ENCODE measurements at places on chromosomes 6 and 20. TPM values are rescaled to one million over a fixed set of nuclear protein-coding genes. Genes with fewer than 3 reads are reported as not detected.

DNA sequence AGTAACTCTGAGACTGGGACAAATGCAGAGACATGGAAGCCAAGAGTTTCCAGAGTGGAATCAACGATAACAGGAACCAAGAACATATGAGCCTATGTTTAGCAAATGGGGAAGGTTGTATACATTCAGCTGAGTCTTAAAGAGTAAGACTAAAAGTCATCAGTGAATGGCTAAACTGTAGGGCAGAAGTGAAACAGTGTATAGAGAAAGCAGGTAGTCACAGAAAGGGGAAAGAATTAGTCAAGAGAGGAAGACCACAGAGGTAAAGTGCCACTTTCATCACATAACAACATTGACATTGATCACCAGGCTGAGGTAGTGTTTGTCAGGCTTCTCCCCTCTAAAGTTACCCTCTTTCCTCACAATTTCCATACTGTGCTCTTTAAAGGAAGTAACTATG is 306.5 kb upstream of the SPTLC3 start:
- DNase-seq: no peak

DNA sequence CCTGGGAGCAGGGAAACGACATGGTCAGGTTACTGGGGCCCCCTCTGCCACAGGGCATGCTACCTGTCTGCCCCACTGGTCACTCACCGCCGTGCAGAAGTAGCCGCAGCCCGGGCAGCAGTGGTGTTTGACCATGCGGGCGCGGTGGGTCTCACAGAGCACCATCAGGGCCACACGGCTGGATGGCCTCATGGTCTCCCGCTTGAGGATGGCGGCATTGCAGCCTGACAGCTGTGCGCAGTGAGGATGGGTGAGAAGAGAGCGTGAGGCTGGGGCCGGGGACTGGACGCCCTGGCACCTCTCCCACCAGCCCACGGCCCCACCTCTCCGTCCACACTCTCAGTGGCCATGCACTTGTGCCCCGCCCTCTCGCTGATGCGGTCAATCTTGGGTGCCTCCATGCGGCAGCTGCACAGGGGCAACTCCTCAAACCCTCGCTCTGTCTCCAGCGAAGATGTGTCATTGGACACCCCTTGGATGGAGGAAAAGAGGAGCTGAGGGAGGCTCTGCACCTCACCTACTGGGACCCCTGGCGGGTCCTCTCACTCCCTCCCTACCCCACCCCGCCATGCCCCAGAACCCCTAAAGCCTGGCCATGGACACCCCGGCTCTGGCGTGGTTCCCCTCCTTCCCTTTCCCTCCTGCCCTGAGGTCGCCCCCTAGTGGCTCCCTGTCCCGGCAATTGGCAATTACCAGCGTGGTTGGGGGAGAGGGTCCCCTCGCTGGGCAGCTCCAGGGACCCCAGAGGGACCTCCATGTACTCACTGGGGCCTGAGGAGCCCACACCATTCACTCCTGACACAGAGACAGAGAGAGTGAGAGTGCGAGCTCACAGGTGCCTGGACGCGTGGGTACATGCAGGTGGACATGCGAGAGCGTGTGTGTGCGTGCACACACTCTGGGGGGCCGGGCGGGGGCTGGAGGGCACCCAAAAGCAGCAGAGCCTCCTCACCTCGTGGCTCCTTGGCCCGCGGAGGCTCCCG is 8.9 kb downstream of the EHMT2 start:
- DNase-seq: no peak

DNA sequence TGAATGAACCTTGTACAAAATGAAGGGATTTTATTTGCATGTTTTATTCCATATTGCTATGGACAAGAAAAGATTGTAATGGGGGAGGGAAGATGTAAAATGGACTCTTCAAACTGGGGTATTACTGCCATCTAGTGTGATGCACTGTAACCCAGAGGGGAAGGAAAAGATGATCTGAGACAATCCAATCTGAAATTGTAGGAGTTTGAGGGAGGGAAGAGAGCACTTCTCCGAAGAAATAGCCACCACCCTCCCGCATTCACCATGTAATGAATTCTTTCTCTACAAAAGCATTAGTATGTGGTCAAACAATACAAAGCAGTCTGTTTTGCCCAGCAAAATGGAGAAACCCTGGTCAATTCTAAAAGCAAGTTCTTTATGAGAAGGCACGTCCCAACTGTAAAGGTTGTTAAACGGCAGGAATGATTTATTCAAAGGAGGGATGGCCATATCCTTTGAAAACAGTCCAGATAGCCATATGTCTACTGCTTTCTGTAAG is 679.5 kb upstream of the NRSN1 start:
- peak; percentile 64 for DNase-seq

- no peak for DNase-seq
These were observed 26.5 kb downstream of the PMEPA1 start for GRCh38 chr20:57683287-57683686.

DNA sequence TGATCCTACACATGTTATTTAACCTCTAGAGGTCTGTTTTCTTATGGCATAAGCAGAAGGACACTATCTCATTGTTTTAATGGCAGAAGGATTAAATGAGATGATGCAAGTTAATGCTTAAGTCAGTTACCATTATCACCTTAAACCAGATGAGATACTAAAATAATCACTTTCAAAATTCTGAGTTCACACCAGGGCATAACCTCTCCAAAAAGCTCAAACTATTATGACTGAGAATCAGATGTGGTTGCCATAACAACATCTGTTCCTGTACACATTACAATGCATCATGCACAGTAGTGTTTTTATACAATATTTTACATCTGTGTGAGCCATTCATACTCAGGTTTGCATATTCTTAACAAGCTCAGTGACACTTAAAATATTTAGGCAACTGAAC is 10.2 kb downstream of the ADNP start:
- DNase-seq: no peak

DNA sequence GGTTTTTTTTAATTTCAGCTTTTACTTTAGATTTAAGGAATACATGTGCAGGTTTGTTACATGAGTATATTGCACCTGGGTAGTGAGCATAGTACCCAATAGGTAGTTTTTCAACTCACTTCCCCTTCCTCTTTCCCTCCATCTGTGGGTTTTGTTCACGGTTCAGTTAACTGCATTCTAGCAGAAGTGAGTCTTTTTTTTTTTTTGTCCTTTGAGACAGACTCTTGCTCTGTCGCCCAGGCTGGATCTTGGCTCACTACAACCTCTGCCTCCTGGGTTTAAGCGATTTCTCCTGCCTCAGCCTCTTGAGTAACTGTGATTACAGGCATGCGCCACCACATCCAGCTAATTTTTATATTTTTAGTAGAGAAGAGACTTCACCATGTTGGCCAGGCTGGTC is 8.7 kb downstream of the UBR2 start:
- DNase-seq: no peak

GRCh38 chr6:154506582-154506981 is 3.9 kb downstream of the CNKSR3 start:
- no peak for DNase-seq

GRCh38 chr6:27890445-27891319 is 21.5 kb downstream of the OR2B2 start:
- peak; percentile 94 for DNase-seq

- no peak for DNase-seq
These were observed 140.6 kb upstream of the SLC22A16 start for GRCh38 chr6:110617057-110617456.

GRCh38 chr20:40506537-40506939 is 182.5 kb downstream of the MAFB start:
- no peak for DNase-seq

- no peak for DNase-seq
These were observed 113.9 kb downstream of the MBOAT1 start for GRCh38 chr6:20098267-20098876.

- no peak for DNase-seq
These were observed 964 bp downstream of the RPL10A start for GRCh38 chr6:35468980-35469750.

DNA sequence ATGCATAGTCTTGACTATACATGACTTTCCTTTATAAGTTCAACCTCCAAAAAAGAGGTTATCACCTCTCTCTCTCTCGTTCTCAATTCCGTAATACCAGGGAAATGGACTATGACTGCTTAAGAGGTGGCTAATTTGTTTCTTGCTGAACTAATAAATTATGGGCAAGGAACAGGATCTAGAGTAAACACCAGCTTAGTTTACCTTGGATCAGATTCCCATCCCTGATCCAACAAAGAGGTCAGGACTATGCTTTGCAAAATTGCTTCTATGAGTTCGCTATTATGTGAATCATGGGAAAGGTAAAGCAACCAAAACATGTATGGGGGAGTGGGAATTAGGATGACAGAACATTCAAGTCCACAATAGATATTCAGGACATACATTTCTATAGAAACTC is 630.7 kb downstream of the HACE1 start:
- peak; percentile 36 for DNase-seq

GRCh38 chr6:99178168-99178567 is 171.3 kb downstream of the FAXC start:
- no peak for DNase-seq

- no peak for DNase-seq
These were observed 38.1 kb downstream of the GJA10 start for GRCh38 chr6:89932245-89932802.

DNA sequence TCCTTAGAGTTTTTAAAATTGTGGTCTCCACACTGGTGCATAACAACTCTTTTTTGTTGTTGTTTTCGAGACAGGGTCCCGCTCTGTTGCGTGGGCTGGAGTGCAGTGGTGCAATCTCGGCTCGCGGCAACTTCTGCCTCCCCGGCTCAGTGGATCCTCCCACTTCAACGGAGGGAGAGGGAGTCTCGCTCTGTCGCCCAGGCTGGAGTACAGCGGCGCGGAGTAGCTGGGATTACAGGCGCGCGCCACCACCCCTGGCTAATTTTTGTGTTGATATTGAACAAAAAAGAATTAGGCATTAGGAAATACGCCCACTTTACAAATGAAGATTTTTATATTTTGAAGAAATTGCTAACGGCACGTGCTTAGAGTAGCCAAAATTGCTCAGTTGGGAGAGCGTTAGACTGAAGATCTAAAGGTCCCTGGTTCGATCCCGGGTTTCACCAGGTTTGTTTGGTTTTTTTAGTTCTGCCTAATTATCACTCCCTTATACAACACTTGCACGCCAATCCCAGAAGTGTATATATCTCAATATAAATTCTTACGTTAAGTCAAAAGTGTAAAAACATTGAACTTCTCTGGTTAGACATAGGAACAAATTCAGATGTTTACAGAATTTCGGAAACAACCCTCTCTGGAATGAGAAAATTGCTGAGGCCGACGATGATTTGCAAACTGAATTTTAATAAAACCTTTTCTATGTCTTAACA is 159.6 kb downstream of the TRIM27 start:
- no peak for DNase-seq

- no peak for DNase-seq
These were observed 246.0 kb upstream of the FLRT3 start for GRCh38 chr20:14583413-14583812.

DNA sequence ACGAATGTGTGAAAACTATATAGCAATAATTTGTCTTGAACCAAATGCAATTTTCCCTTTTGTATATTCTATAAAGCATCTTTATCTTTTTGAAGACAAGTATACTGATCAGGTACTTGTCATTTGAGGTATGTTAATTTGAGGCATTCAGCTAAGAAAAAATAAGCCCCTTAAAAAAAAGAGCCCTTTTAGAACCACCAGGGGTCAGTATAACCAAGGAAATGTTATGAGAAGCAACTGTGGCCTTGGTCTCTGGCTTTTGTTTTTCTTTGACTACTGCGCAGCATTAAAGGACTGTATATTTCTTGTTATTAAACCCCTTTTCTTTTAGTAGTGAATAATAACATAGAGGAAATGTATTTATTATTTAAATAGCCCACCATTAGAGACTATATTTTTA is 43.1 kb downstream of the CD109 start:
- DNase-seq: peak; percentile 71

GRCh38 chr20:50567860-50568548 is 57.8 kb downstream of the PTPN1 start:
- no peak for DNase-seq

DNA sequence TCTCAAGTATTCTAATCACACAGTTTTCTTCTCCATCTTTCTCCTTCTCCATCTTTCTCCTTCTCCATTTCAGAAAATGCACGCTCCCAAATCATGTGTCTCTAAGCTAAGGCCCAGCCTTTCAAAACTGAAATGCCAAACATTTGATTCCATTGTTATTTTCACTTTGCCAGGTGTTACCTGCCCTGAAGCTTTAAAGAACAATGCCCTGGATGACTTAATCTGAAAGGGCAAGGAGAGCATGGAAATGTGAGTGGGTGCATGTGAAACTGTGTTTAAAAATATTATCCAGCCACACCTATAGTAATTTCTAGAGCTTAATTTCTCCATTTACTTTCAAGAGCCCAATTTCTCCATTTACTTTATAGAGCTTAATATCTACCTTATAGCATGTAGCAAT is 42.4 kb upstream of the GCLC start:
- DNase-seq: no peak

DNA sequence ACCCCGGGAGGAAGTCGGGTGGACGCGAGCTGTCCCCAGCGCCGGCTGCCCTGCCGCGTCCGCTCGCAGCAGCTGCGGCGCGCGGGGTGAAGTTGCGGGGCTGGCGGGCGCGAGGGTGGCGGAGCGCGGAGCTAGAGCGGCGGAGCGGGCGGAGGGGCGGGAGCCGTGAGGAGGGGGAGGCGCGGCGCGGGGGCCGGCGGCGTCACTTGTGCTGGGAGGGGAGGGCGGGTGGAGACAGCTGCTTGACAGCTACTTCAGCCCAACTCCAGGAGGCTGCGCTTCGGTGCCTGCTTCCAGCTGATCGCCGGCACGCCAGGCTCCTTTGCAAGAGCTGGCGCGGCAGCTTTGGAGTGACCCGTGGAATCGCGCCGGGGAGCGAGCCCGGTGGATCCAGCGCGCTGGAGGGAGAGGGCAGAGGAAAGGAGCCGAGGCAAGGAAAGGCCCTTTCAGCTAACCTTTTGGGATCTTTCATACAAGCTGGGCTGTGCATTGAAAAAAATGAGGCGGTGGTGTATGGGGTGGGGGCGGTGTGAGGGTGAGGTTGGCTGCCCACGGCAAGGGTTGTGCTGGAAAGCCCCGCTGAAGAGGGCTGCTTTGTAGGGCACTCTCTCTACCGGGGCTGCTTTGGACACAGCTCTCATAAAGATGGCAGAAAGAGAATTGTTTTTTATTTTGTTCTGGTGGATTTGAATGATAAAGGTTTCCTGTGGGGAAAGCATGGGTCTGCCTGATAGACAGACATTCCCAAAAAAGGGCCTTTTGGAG is 24.6 kb downstream of the RIPOR2 start:
- peak; percentile 60 for DNase-seq

GRCh38 chr20:49446808-49447207 is 35.7 kb downstream of the KCNB1 start:
- DNase-seq: peak; percentile 64

GRCh38 chr6:155066361-155066760 is 71.2 kb downstream of the TIAM2 start:
- DNase-seq: peak; percentile 48

- DNase-seq: no peak
These were observed 250.1 kb downstream of the ATXN1 start for GRCh38 chr6:16511040-16511660.

BPIFB4 gene
- polyA plus RNA-seq: not detected

BMP7 gene
- polyA plus RNA-seq: 101 TPM

CGAS gene
- 3.8 TPM for polyA plus RNA-seq

MYMX gene
- polyA plus RNA-seq: 0.57 TPM

VWA7 gene
- polyA plus RNA-seq: 14.0 TPM

MCHR2 gene
- not detected for polyA plus RNA-seq

PRND gene
- polyA plus RNA-seq: 2.7 TPM

WFDC12 gene
- polyA plus RNA-seq: not detected

ARHGAP18 gene
- polyA plus RNA-seq: 40.5 TPM

SLC22A16 gene
- polyA plus RNA-seq: 0.61 TPM

Measured in renal pelvis (tissue), 12 donors.